LHCN-M2 (cell line): ENCODE measurements at places on chromosomes 5 and 9. TPM values are rescaled to one million over a fixed set of nuclear protein-coding genes. Genes with fewer than 3 reads are reported as not detected.

Gene PDE8B
- total RNA-seq: 0.11 TPM in 1 of 2 replicates, not detected in the other

GRCh38 chr9:100759215-100759614, 181.3 kb downstream of the CAVIN4 start:
- DNase-seq: no peak

- DNase-seq: no peak
These were observed 82.5 kb upstream of the CAST start for GRCh38 chr5:96579711-96580110.

- DNase-seq: no peak
These were observed 35.2 kb upstream of the PITX1 start for GRCh38 chr5:135069016-135069770.

Gene FEM1C
- total RNA-seq: 19.6 and 22.1 TPM in 2 replicates

DNA sequence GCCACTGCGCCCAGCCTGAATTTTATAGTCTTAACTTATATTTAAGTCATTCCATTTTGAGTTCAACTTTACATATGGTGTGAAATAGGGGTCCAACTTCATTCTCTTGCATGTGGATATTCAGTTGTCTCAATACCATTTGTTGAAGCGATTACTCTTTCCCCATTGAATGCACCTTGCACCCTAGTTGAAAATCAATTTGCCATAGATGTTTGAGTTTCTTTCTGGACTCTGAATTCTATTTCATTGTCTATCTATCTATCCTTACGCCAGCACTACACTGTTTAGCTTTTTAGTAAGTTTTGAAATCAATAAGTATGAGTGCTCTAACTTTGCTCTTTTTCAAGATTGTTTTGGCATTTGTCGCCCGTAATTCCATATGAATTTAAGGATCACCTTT, 49.8 kb downstream of the TMOD1 start:
- no peak for DNase-seq

GRCh38 chr5:68454172-68454571, 238.6 kb downstream of the PIK3R1 start:
- no peak for DNase-seq

Gene BSPRY
- total RNA-seq: not detected in 2 replicates

GRCh38 chr5:50874306-50875001, 208.0 kb downstream of the PARP8 start:
- no peak for DNase-seq

DNA sequence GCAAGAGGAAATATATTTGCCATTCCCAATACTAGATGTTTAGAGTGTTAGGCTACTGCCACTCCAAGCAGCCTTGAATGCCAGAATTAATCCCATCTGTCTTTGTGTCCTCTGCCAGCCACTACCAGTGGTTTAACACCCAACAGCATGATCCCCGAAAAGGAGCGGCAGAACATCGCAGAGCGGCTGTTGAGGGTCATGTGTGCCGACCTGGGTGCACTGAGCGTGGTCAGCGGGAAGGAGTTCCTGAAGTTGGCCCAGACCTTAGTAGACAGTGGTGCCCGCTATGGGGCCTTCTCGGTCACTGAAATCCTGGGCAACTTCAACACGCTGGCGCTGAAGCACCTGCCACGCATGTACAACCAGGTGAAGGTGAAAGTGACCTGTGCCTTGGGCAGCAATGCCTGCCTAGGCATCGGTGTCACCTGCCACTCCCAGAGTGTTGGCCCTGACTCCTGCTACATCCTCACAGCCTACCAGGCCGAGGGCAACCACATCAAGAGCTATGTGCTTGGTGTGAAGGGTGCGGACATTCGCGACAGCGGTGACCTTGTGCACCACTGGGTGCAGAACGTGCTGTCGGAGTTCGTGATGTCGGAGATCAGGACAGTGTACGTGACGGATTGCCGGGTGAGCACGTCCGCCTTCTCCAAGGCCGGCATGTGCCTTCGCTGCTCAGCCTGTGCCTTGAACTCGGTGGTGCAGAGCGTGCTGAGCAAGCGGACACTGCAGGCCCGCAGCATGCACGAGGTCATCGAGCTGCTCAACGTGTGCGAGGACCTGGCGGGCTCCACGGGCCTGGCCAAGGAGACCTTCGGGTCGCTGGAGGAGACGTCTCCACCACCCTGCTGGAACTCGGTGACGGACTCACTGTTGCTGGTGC, 29.3 kb downstream of the AMBP start:
- DNase-seq: no peak

- peak; percentile 94 for DNase-seq
These were observed 42.5 kb downstream of the FRMPD1 start for GRCh38 chr9:37693260-37693659.

DNA sequence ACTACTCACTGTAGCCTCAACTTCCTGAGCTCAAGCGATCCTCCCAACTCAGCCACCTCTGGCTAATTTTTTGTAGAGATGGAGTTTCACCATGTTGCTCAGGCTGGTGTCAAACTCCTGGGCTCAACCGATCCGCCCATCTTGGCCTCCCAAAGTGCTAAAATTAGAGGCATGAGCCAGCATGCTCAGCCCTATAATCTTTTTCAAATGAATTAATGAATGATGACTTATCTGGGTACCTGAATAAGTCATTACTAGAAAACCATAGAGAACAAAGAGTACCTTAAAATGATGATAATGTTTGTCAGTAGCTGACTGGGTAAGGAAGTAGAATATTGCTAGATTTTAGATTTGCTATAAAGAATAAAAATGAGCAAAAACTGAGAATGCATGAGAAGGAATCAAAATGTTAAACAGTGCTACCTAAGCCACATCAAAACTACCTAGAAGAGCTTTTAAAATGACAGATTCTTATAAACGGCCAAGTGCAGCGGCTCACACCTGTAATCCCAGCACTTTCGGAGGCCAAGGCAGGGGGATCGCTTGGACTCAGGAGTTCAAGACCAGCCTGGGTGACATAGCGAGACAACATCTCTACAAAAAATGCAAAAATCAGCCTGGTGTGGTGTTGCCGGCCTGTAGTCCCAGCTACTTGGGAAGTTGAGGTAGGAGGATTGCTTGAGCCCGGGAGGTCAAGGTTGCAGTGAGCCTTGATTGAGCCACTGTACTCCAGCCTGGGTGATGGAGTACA, 13.6 kb downstream of the FNBP1 start:
- DNase-seq: no peak

Gene IFNB1
- total RNA-seq: not detected in 2 replicates

DNA sequence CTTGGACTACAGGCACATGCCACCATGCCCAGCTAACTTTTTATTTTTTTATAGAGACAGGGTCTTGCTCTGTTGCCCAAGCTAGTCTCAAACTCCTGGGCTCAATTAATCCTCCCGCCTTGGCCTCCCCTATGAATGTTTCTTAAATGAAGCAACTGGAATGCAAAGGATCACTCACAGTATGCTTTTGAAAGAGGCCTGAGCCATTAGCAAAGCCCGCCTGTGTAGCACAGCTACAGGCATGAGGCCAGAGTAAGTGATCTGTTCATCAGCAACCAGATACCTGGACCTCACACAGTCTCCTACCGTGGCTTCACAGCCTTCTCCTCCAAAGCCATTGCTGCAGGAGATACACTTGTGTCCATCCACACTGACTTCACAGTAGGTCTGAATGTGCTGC, 16.9 kb upstream of the RNF183 start:
- DNase-seq: no peak

Gene CCL27
- not detected in 2 replicates for total RNA-seq

GRCh38 chr5:121366515-121366914, 485.2 kb upstream of the FTMT start:
- peak; percentile 1 for DNase-seq

Gene IL5
- total RNA-seq: not detected in 2 replicates

- DNase-seq: no peak
These were observed 49.6 kb downstream of the ZFR start for GRCh38 chr5:32394981-32395380.

Gene SH3PXD2B
- 23.1 and 25.9 TPM in 2 replicates for total RNA-seq

GRCh38 chr5:11030671-11031070, 269.6 kb upstream of the DAP start:
- DNase-seq: no peak

DNA sequence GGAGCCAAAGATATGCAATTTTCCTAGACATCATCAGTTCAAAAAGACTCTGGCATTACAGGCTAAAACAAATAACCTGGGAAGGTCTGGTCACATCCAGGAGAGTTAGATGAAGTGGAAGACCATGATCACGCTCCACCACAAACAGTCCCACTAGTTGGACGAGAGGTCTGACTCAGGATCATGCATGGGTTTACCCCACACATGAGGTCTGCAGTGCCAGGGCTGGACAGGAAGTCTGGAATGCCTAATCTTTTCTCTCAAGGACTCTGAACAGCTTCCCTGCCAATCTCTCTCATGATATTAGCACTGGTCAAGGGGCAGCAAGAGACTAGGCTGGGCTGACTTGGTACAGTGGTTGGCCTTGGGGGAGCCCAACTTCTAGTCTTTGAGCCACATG, 7.1 kb downstream of the PRUNE2 start:
- DNase-seq: peak; percentile 70

GRCh38 chr5:150166650-150167511, at the start of gene CDX1:
CDX1 (plus strand) TSS chr5:150166778; CDS start chr5:150166877, 99 bp downstream.
- DNase-seq: no peak

Gene KIF3A
- 4.8 and 7.2 TPM in 2 replicates for total RNA-seq

DNA sequence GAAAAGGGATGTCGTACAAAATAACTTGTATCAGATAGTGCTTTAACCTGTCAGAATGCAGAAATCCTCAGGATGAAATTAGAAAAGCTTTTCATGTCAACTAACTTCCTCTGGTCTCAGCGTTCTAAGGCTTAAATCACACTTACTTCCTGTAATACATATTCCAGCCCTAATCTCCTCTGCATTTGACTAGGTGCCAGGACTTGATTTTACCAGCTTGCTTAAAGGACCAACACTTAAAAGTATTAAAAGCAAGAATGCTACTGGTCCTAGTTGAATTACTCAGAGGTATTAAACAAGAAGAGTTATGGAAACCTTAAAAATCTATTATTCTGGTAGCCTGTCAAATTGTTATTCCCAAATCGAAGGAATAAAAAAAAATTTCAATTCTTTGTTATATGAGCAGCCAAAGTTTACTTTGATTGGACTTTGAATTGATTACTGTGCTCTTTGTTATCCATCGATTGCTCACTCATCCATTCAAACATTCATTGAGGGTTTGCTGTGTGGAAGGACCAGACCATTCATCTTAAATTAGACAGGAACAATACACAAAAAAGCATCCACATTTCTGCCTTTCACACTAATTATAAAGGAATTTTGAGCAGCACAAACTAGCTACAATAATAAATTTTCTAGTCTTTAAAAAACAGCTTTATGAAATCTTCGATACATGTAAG, 108.7 kb downstream of the MUSK start:
- DNase-seq: no peak

DNA sequence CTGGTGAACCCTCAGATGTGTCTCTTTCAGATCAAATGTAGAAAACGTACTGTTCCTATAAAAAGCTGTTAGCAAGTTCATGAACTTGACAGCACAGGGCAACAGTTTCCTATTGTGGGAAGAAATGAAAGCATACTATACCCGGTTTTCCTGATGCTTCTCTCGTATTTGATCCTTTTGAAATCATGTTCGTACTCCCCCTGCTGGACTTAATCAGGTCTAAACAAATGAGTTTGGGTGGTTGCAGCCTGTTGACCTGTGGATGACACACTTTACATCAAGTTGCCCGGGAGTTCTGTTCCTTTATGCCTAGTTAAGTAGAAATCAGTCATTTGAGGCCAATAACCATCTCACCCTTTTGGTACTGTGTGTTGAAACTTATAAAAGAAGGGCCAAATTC, 1992.3 kb downstream of the MAT2B start:
- no peak for DNase-seq

DNA sequence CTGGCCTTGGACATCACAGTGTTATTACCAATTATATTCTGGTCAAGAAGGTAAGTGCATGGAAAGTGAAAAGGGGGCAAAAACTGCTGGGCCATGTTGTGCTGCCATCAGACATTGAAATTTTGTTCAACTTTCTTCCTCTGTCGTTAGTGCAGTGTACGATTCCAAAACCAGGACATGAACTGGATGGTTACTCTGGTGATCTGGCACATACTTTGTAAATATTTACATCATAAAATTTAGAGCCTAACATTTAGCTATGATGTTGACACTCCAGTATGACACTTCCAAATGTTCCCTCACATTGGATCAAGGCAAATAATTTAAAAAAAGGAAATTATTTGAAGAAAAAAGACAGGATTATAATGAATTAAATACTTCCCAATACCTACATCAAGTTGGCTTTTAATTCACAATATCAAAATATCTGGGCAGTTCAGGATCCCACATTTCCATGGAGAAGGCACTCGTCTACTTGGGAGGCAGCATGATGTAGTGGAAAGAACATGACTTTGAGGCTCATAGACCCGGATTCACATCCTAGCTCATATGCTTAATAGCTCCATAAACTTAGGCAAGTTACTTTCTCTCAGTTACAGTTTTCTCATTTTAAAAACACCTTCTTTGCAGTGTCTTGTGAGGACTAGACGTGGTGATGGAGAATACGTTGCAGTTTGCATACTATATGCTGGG, 342.5 kb upstream of the MPDZ start:
- no peak for DNase-seq

GRCh38 chr9:26682796-26683496, 209.7 kb downstream of the CAAP1 start:
- no peak for DNase-seq

Gene LCN15
- not detected in 2 replicates for total RNA-seq

DNA sequence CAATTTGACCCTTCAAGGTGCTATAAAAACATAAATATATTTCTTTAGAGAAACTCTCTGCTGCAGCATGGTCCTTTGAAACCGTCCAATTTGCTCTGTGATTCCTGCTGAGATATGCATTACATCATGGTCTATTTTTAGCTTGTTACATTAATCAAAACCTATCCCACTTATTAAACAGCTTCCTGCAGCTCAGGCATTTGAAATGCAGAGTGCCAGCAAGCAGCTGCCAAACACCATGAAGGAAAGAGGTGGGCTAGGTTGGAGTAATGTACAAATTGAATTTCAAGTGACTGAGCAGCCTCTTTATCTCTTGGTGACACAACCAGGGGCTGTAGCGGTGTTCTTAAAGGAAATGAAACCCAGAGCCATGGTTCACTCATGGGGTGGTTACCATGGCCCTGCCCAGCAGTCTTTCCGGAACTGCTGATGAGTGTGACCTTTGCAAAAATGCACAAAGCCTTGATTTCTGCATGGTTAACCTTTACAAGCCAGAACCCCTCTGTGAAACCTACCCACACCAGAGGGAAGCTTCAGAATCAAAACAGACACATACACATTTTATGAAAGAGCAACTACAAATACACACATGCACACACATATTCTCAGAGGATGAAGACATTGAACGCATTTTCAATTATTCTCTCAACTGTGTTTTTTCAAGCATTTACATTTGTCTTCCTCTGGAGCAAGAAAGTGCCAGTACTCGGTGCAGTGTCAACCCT, 155.8 kb upstream of the ZNF608 start:
- peak; percentile 13 for DNase-seq

Gene CDHR2
- not detected in 2 replicates for total RNA-seq

GRCh38 chr9:127181315-127181580, 58.8 kb upstream of the ANGPTL2 start:
- no peak for DNase-seq

DNA sequence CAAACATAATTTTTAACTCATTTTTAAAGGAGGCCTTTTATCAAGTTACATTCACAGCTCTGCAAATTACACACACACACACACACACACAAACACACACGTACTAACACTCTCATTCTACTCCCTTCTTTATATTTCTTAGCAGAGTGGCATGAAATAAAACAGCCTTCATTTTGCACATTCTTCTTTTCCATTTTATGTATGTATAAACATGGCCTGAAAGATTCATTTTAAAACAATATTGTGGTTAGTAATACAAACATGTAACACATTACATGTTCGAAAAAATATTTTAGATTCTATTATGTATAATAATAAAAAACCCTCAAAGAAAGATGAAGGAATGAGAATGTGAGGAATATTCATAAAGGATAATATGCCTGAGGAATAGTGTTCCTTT, 86.0 kb upstream of the ITGA2 start:
- no peak for DNase-seq
